ENCODE measurements at places on chromosomes 13 and 19. TPM values are rescaled to one million over a fixed set of nuclear protein-coding genes. Genes with fewer than 3 reads are reported as not detected.
A peak's percentile ranks its signal among the peaks of the same experiment; 100 is the strongest.

- H3K4me3 ChIP-seq: peak overlapping the region; percentile 0
- peak; percentile 86 for DNase-seq
- peaks cover 12% of the 10 kb centered on the region for H3K36me3 ChIP-seq
- H3K27ac ChIP-seq: peak overlapping the region; percentile 82
- H3K4me1 ChIP-seq: peaks cover 16% of the 10 kb centered on the region
Measured at GRCh38 chr13:112873851-112874750, 94.9 kb upstream of the MCF2L start.

Gene NXNL1
- total RNA-seq: not detected

Gene ACER1
- not detected for total RNA-seq

- peak; percentile 93 for DNase-seq
- H3K27ac ChIP-seq: peak overlapping the region; percentile 99
- H3K4me1 ChIP-seq: peaks cover 43% of the 10 kb centered on the region
- peaks cover 25% of the 10 kb centered on the region for H3K36me3 ChIP-seq
- H3K4me3 ChIP-seq: peak overlapping the region; percentile 84
Measured at GRCh38 chr19:40613690-40614621, 12.8 kb downstream of the LTBP4 start.

Gene C3
- 0.34 TPM for total RNA-seq

DNA sequence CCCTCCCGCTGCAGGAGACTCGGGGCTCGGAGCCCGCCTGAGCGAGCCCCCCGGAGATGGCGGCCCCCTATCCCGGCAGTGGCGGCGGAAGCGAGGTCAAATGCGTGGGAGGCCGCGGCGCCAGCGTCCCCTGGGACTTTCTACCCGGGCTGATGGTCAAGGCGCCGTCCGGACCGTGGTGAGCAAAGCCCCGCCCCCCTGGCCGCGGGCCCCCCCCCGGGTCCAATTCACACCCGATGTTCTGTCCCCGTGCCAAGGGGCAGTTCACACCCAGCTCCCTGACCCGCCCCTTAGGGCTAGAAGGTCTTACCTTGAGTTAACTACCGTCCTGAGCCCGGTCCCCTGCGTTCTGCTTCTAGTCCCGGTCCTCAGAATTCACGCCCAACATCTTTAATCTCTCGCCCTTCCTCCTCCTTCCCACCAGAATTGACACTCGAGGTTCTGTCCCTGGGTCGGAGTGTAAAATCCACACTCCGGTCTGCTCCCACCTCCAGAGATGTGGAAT lies 1.4 kb downstream of the NPAS1 start:
- H3K36me3 ChIP-seq: no peaks in the 10 kb centered on the region
- no peak for DNase-seq
- H3K4me1 ChIP-seq: peaks cover 8% of the 10 kb centered on the region
- H3K27ac ChIP-seq: no peak overlapping the region

Gene HTR2A
- total RNA-seq: not detected

Gene CYP2A6
- total RNA-seq: 0.41 TPM

Gene SHISA2
- not detected for total RNA-seq

Gene PRDX2
- total RNA-seq: 251 TPM

DNA sequence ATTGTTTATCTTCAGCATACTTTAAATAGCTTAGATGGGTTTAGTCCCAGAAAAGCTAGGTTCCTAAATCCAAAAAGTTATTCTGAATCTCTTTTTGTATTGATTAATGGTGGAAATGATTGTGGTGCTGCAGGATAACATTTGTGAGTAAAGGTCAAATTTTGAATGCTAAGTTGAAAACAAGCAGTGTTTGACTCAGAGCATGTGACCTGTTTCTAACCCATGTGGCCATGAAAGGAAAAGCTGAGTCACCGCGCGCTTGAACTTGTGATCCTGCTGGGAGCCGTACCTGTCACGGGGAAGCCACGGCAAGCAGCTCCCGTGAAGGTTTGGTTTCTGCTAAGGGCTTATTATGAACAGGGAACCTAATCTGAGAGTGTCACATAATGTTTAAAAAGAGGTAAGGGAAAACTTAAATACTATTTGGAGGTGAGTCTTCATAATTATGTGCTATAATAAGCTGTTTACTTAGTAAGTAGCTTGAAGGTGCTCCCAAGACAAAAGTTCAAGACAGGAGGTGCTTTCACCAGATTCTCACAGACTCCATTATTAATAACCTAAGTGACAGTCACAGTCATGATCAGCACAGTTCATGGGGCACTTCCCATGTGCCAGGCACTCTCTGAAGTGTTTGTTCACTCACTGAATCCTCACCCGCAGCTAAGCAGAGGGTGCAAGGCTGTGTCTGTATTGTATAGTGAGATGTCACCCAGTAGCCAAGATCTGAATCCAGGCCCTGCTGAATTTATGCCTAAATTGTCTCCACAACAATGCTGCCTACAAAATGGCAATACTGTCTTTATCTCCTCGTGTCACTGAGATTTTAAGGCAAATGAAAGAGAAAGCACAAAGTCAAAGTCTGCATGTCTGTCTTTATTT lies 286.5 kb downstream of the MYO16 start:
- peak overlapping the region; percentile 79 for H3K27ac ChIP-seq
- no peaks in the 10 kb centered on the region for H3K36me3 ChIP-seq
- DNase-seq: peak; percentile 96

GRCh38 chr13:92260363-92260762 lies 861.9 kb downstream of the GPC5 start:
- no peaks in the 10 kb centered on the region for H3K36me3 ChIP-seq
- no peaks in the 10 kb centered on the region for H3K4me1 ChIP-seq
- H3K27ac ChIP-seq: no peak overlapping the region

DNA sequence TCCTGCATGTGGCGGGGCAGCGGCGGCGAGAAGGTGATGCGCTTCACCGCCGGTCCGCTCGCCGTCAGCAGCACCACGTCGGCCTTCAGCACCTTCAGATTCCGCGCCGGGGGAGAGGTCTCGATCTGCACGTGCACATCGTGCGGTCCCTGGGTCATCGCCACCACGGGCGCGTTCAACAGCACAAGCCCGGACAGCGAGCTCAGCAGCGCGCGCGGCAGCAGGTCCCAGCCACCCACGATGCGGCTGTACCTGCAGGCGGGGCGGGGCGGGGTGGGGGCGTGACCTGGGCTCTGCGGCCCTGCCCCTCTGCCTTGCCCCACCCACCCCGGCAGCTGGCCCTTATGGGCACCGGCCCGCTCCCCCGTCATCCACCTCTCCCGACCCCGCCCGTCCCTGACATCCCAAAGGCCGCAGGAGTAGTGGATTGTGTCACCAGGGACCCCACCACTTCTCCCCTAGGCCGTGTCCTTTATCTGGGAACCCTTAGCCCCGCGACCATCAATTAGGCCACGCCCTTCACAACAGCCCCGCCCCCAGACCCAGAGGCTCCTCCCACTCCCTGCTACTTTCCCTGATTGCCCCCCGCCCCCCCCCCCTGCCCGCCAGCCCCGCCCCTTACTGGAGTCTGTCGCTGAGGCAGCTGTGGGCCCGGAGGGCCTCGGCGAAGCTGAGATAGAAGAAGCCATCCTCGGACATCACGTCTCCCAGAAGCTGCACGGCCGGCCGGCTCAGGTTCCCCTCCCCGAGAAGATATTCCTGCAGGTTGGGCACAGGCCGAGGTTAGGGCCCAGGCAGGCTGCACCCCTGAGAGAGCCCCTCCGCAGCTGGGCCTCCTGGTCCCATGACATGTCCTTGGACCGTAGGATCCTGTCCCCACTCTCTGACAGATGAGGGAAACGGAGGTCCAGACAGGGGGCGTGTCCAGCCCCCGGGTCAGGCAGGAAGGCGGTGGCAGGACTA lies 6.1 kb downstream of the IL4I1 start:
- H3K4me3 ChIP-seq: peak overlapping the region; percentile 68
- H3K36me3 ChIP-seq: peaks cover 11% of the 10 kb centered on the region
- no peaks in the 10 kb centered on the region for H3K27me3 ChIP-seq
- H3K4me1 ChIP-seq: peaks cover 38% of the 10 kb centered on the region
- H3K27ac ChIP-seq: peak overlapping the region; percentile 76

DNA sequence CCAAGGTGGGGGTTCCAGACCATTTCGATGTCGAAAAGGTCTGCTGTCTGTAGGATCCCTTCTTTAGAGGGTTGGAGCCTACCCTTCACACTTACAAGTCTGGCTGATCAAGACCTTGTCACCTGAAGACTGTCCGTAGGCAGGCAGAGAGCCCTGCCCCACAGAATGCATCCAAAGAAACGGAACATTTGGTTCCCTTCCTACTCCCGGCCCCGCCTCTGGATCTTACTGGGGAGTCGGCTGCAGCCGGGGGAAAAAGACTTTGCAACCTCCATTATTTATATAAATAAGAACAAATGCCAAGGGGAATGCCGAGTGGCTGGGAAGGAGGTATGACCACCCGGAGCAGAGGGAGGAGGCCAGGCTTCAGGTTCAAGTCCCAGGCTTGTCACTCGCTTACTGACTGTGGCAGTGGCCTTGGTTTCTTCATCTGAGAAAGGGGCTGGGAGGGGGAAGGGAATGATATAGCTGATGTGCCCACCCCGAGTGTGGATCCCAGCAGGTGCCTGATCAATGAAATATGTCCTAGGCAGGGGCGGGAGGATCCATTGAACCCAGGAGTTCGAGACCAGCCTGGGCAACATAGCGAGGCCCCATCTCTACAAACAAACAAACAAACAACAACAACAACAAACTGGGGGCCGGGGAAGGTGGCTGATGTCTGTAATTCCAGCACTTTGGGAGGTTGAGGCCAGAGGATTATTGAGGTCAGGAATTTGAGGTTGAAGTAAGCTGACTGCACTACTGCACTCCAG lies 48.7 kb downstream of the RFX2 start:
- no peaks in the 10 kb centered on the region for H3K36me3 ChIP-seq
- peak overlapping the region; percentile 28 for H3K4me3 ChIP-seq
- peaks cover 57% of the 10 kb centered on the region for H3K4me1 ChIP-seq
- DNase-seq: no peak

Gene LMTK3
- total RNA-seq: 3.4 TPM

DNA sequence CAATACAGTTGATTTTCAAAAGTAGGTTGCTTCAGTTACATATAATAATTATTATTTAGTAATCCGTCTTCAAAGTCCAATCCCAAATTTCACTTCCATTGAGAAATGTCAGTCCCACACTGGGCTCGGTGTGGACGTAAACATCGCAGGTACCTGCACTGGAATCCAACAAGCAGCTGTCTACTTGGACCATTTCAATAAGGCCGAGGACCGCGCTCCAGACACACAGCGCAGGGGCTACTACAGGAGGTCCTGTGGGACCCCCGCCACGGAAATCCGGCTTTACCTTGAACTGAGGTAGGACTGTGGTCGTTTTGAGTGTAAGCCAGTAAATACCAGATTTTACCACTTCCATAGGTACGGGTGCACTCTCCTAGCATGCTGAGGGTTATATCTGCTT lies 30.8 kb downstream of the IRS2 start:
- no peaks in the 10 kb centered on the region for H3K27me3 ChIP-seq
- H3K27ac ChIP-seq: no peak overlapping the region
- no peak for DNase-seq

- H3K4me1 ChIP-seq: peaks cover 24% of the 10 kb centered on the region
- H3K4me3 ChIP-seq: peak overlapping the region; percentile 68
- peaks cover 43% of the 10 kb centered on the region for H3K36me3 ChIP-seq
Measured at GRCh38 chr19:19628501-19629134, 598 bp upstream of the LPAR2 start.
